ENCODE measurements at places on chromosomes 4 and X. TPM values are rescaled to one million over a fixed set of nuclear protein-coding genes. Genes with fewer than 3 reads are reported as not detected.

Gene STK26
- total RNA-seq, result 0.79 TPM

Gene NPY2R
- not detected for total RNA-seq

- DNase-seq, result no peak
These were observed 107.3 kb downstream of the PDE5A start for GRCh38 chr4:119521268-119521667.

DNA sequence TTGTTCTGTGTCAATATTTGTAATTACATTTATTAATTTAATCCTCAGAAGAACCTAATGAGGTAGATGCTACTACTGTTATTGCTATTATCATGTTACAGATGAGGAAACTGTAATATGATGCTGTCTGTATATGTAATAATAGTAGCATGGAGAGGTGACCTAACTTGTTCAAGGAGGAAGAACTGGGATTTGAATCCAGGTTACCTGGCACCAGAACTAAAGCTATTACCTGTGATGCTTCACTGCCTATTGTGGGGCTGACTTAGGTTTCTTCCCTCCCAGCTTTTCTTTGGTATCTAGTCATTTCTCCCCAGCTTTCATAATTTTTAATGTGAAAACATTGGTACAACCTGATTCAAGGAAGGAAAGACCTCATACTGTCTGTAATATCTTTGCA, 43.6 kb downstream of the RAPGEF2 start:
- no peak for DNase-seq

- no peak for DNase-seq
These were observed 118.7 kb downstream of the EFHC2 start for GRCh38 chrX:44224760-44225159.

Data from psoas muscle (tissue), 8 donors.